ENCODE measurements at places on chromosomes 6 and 20.

GRCh38 chr6:17656644-17657043, 50.1 kb downstream of the NUP153 start:
- DNase-seq = no peak

DNA sequence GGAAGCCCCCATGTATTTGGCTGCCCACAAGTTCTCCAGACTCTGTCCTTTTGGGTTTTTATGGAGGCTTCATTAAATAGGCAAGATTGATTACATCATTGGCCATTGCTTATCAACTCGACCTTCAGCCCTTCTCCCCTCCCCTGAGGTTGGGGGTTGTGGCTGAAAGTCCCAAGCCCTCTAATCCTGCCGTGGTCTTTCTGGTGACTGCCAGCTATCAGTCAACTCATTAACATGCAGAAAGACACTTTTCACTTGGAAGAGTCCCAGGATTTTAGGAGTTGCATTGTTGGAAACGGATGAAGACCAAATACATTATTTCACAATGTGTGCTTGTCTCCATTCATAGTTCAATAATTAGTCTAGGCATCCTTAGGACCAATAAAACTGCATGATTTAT, 9.5 kb downstream of the CDC5L start:
- DNase-seq = peak; percentile 29

DNA sequence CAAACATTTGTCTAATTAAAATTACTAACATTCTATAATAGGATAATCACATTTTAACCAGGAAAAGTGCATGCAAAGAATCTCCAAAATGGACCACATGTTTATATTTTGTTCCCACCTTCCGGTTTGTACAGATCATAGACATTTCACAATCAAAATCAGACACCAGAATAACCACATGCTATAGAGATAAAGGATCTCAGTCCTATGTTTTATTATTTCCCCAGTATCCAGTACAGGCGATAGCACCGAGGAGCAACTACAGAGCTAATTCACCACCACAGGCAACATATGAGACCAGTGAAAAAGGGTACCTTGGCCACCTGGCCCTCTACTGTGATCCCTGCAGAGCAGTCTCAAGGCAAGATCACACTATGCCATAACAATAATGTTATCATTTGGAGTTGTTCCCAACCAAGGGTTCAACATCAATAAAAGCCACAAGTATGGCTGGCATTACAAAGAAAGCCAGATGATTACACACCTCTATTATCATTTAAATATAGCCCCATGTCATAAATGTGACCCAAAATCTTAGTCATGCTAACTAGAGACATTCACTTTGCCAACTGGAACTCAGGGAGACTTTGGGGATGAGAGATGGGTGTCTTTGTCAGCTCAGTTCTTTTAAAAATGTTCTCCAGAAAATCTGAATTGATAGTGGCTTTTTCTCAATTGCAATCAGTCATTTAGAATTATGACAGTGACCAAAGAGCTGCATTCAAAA, 46.7 kb downstream of the RALGAPA2 start:
- DNase-seq = no peak

GRCh38 chr6:3532296-3532916, 75.6 kb upstream of the SLC22A23 start:
- no peak for DNase-seq

- no peak for DNase-seq
Observed at GRCh38 chr6:139336488-139336887, 38.0 kb downstream of the CITED2 start.

DNA sequence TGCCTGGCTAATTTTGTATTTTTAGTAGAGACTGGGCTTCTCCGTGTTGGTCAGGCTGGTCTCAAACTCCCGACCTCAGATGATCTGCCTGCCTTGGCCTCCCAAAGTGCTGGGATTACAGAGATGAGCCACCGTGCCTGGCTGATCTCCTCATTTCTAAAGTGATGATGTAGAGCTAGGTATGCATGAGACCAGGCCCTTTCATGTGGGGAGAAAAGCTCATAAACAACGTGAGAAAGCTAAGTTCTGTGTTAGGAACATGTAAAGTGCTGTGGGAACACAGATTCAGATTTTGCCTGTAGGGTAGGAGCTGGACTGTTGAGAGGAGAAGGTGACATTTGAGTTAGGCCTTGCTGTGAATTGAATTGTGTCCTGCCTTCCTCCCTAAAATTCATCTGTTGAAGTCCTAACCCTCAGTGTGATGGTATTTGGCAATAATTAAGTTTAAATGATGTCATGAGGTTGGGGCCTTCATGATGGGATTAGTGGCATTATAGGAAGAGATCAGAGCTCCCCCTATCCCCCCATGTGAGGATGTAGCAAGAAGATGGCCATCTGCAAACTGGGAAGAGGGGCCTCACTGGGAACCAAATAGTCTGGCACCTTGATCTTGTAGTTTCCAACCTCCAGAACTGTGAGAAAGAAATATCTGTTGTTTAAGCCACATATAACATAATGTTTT, 49.2 kb downstream of the SCAND1 start:
- DNase-seq = no peak

- DNase-seq = no peak
Observed at GRCh38 chr20:22688485-22688884, 104.1 kb upstream of the FOXA2 start.

GRCh38 chr6:23503173-23503572, 622.8 kb upstream of the NRSN1 start:
- DNase-seq = no peak

GRCh38 chr20:63711085-63711645, 3.3 kb downstream of the ZGPAT start:
- DNase-seq = peak; percentile 0

DNA sequence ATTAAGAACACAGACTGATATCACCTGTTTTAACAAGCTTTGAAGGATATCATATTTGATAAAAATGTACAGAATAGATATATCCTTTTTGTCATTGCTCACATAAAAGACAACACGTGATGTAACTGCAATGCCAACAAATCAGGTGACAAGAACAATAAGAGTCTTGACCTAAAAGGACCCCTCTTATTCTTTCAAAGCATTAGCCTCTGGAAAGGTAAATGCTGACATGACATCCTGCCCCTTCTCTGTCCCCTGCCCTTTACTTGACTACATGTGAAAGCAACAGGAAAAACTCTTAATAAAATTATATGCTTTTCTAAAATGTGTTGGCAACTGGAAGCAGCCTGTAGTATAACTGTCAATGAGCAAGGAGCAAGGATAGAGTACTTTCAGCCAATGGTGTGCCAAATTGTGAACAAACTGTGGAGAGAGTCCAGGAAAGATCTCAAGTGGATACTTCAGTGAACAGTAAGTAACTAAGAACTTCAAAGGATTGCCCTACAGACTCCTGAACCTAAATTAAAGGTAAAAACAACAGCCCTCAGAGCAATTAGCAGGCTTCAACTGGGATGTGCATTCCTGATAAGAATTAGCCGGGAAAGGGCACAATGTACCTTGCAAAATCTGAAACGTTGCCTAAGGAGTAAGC, 16.3 kb downstream of the PTPRK start:
- DNase-seq = no peak

DNA sequence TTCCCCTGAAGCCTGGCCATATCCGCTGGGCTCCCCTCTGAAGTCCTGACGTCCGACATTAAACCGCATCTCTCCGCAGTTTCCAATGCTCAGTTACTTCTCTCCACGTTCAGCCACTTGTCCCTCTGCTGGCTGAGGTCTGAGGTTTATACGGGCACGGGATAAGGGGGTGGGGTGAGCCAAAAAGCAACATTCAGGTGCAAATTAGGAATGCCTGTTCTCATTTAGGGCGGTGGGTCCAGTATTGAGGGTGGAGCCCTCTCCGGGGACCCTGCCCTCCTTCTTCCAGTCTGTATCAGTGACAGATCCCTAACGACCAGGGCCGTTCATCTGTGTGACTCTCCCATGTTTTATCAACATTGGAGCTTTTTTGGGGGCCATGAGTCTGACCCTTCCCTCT, 1454.4 kb downstream of the HACE1 start:
- DNase-seq = no peak

- DNase-seq = no peak
Observed at GRCh38 chr20:59788811-59789397, 144.5 kb downstream of the SYCP2 start.
